ENCODE measurements at places on chromosomes 5 and 9.

DNA sequence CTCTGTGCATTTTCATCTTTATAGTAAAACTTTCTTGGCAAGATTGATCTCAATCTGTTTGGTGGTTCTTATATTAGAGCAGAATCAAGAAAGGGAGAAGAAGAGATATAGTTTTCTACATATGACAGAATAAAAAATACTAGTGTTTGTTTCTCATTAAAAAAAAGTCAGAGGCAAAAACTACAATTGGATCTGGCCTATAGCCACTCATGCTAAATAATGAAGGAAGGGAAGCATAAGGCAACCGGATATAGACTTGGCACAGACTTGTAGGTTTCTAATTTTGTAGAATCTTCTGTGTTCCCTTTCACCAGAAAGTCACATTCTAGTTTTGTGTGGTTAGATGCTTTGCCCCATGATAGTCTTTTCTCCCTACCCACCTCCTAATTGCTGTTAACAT lies 306.2 kb downstream of the PIK3R1 start:
- DNase-seq, result no peak

DNA sequence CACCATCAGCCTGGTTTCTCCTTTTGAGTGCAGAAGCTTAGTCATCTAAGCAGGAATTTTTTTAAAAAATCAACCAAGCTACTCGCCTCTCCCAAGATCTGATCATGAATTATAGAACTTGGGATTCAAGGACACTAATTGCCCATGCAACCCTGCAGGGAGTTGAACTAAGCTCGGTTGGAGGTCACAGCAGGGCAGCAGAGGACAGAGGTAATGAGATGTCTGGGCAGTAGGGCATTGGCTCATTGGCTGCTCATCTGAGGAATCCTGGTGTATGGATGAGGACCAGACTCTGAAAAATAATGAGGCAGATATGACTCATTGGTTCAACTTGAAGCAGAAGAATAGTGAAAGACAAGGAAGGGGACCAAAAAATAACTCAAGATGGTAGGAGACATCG lies 111.8 kb upstream of the TLE1 start:
- DNase-seq, result no peak

DNA sequence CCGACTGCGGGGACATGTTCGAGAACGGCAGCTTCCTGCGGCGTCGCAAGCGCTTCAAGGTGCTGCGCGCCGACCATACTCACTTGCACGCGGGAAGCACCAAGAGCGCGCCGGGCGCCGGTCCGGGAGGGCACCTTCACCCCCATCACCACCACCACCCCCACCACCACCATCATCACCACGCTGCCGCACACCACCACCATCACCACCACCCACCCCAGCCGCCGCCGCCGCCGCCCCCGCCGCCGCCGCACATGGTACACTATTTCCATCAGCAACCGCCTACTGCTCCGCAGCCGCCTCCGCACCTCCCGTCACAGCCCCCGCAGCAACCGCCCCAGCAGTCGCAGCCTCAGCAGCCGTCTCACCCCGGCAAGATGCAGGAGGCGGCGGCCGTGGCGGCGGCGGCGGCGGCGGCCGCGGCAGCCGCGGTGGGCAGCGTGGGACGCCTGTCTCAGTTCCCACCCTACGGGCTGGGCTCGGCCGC lies 514 bp downstream of the FOXB2 start:
- no peak for DNase-seq

- no peak for DNase-seq
These were observed 1.4 kb upstream of the HSDL2 start for GRCh38 chr9:112378328-112379176.

- DNase-seq, result no peak
These were observed 345.7 kb downstream of the SPATA31D1 start for GRCh38 chr9:82334286-82334685.

DNA sequence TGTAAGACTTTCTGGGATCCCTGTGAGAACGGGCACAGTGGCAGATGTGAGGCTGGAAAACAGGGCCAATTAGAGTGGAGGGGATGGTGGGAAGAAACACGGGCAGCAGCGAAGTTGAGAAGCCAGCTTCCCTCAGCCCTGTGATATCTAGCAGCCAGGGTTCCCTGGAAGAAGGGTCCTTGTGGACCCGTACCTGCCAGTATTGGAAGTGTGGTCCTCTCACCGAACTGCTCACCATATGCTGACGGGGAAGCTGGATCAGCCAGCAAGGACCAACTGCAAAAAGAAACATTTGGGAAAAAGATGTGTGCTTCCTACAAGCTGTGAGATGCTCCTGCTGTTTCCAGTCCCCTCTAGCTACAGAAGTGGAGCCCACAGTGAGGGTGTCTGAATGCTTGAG lies 13.6 kb downstream of the CKMT2 start:
- no peak for DNase-seq

GRCh38 chr5:95715799-95716461 lies 15.2 kb upstream of the RHOBTB3 start:
- DNase-seq, result no peak

GRCh38 chr5:55231029-55231918 lies 2.1 kb downstream of the CCNO start:
- no peak for DNase-seq

- no peak for DNase-seq
These were observed 140.1 kb downstream of the PAM start for GRCh38 chr5:102895234-102895633.

GRCh38 chr5:168295574-168296201 lies 4.2 kb downstream of the WWC1 start:
- DNase-seq, result no peak

GRCh38 chr9:38284039-38284575 lies 108.4 kb upstream of the ALDH1B1 start:
- DNase-seq, result no peak

DNA sequence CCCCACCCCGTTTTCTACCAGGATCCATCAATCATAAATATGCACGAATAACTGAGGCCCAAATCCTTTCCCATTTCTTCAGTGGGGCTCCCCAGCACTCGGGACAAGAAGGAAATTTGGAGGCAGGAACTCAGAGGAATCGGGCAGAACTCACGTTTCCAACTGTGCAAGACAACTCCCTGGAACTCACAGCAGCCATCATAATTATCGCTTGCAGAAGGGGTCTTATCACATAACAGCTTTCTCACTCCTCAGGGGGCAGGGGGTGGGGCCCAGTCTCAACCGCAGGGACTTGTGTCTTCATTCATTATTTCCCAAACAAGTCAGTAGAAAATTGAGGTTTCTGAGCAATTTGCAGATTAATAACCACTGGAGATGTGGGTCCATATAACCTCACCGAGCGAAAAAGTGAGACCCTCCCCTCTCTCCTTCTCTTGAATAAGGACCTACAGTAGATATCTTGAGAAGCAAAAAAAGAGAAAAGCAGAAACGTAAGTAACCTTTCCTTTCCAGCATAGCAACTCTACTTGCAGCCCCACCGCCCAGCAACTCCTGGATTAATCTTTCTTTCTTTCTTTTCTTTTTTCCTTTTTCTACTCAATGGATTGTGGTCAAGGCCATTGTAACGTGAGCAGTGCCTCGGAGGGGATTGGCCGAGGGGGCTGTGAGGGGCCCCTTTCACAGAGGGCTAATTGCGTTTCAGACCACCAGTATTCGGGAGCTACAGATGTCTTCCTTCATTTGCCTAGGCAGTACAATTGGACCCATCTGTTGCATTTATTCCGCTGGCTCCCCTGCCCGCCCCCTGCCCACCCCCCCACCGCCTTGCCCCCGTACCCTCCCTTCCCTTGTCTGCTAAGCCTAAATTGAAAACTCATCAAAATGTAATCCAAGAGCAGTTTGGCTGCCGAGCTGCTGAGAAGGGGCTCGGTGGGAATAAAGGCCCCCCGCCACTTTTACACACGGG lies 24.7 kb upstream of the TIFAB start:
- DNase-seq, result no peak

DNA sequence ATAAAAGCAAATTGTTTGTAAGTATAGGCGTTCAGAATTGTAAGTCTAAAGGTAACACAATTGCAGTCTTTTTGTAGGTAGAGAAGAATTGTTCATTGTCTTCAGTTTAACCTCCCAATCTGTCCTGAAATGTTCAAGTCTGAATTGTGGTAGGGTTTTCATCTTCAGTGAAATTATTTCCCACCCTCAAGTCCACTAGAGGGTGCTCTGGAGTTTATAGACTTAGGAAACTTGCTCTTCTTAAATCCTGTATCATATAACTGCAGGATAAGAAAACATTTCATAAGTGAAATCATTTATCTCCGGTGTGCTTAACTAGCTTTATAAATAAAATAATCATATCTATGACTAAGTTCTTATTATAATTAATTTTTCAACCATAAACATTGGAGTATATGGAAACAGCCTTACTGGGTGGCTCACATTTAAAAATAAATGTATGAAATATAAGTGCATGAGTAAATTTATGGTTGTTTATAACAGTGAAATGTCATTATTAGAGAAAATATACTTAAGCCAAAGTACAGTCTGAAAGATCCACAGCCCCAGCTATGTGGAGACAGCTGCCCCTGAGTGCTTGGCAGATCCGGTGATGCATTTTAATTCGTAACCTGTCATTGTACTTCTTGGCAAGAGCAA lies 182.4 kb upstream of the OTULINL start:
- no peak for DNase-seq

DNA sequence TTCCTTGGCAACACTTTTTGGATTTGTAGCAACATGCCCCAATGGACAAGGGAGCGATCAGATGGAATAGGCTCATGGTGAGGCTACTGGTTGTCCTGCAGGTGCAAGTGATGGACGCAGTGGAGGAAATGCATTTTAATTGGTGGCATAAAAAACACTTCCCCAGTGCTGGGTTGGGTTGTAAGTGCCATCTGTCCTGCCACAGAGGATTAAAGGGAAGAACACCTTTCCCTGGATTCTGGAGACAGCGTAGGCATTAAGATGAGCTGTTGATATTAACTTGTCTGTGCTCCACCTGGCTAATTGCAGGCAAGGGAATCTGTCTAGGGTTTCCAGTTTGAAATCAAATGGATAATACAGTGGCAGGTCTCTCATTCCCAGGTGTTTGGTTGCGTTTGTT lies 173.4 kb downstream of the ZNF462 start:
- DNase-seq, result no peak

GRCh38 chr5:138545919-138546562 lies 3.0 kb upstream of the ETF1 start:
- DNase-seq, result no peak

- DNase-seq, result no peak
These were observed 19.2 kb upstream of the TXNDC8 start for GRCh38 chr9:110356639-110357395.

DNA sequence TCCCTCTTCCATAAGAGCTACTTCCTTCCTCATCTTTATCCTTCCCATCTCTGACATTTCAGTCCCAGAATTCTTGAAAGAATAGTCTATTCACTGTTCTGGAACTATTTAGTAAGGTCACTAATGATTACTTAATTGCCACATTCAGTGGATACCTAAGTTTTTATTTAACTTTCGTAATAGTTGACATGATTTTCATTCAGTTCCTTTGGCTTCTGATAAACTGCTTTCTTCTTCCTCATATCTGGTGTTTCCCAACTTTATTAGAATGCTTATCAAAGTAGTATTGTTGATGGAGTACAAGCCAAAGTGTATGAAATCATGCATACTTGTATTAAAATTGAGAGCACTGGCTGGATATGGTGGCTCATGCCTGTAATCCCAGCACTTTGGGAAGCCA lies 10.8 kb downstream of the UBE2D2 start:
- DNase-seq, result no peak

DNA sequence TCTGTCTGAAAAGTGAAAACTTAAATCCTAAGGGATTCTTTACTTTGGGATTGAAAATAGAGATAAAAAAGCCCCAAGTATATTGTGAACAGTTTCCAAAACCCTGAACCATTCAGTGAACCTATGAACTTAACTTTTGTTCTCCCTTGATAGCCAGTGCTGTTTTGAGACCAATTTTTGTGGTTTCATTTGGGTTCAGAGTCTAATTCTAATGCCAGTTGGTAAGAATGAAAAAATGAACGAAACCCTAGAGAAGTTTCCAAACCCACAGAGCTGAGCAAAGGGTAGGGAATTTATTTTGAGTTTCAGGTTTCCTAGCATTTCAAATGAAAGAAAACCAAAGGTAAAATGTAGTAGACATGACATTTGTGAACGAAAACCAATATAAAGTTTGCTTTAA lies 1366.8 kb downstream of the EFNA5 start:
- DNase-seq, result no peak

GRCh38 chr5:61420016-61420415 lies 88.0 kb downstream of the ZSWIM6 start:
- no peak for DNase-seq

DNA sequence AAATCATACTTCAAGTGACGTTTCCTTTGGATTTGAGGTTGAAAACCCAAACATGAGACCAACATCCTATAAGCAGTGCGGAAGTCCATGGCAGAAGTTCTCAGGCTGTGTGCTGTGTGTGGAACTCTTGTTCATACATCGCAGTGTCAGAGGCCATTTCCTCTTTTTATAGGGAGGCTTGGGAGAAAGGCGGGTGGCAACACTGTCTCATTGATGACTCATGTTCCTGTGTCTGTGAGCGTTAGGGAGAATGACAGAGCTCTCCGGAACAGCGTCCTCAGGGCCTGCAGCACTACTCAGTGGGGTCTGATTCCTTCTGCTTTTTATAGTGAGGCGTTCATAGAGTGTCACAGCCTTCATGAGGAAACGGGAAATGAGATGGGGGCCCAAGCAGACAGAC lies 98.8 kb upstream of the BASP1 start:
- no peak for DNase-seq

DNA sequence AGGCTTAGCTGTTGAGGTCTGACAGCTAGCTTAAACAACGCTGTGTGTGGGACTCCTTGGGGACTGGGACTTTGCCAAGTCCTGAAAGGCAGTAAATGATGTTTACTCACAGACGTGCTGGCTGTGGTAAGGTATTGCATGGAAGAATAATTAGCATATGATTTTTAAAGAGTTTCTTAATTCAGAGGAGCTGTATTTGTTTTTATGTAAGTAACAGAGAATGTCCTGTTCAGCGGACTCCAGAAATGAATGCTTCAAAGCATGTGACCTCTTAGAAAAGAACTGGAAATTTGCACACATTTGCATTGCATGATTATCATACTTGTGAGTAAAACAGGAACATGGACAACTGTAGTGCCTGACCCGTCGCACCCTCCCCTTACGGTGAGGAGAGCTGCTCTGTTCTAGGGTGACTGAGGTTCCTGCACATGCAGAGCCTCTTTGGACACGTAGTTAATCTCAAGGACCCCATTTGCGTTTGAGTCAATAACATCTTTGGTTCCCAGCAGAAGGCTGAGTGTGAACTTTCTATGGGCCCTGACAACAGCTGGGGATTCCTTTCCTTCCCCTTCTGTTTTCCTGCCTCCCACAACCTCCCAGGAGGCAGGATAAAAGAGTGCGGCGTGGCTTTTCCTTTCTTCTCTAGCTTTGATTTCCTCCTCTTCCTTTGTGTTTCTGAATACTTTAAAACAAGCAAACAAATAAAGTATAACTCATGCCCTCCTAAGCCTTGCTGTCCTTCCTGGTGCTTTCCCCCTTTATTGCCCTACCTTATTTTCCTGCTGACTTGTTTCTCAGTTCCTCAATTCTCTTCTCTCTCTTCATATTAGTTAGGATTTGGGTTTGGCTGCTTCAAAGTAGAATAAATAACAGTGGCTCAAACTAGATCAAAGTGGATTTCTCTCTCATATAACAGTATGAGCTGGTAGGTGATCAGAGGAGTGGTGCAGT lies 157.2 kb upstream of the CD180 start:
- DNase-seq, result no peak

Data from stimulated activated CD8-positive, alpha-beta memory T cell treated with anti-CD3 and anti-CD28 coated beads, Interleukin-4, amount 100 ng/mL, for 4 hours (primary cell).